ENCODE measurements at places on chromosomes 16 and 17.

GRCh38 chr17:35764123-35764991 is 3.7 kb downstream of the C17orf50 start:
- peak; percentile 72 for DNase-seq

GRCh38 chr17:13984956-13985355 is 84.3 kb upstream of the COX10 start:
- DNase-seq = no peak

DNA sequence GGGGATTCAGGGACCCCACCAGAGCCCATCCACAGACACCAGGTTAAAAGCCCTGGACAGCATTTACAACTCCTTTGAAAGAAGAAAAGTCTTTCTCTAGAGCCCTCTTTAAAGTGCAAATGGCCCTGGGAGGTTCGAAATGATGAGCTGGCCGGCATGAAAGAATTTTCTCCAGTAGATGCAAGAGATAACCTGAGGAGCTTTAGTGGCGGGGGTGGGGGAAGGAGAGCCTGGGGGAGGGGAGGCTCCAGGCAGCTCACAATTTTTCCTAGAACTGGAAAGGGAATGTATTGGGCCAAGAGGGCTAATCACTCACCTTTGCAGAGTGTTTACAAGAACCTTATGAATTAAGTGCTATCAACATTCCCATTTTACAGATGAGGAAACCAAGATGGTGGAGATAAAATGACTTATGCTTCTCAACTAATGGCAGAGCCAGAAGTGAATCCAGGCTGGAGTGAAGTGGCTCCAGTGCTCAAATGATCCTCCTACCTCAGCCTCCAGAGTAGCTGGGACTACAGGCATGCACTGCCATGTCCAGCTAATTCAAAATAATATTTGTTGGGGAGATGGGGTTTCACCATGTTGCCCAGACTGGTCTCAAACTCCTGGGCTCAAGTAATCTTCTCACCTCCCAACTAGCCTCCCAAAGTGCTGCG is 4.2 kb upstream of the CDH1 start:
- no peak for DNase-seq

DNA sequence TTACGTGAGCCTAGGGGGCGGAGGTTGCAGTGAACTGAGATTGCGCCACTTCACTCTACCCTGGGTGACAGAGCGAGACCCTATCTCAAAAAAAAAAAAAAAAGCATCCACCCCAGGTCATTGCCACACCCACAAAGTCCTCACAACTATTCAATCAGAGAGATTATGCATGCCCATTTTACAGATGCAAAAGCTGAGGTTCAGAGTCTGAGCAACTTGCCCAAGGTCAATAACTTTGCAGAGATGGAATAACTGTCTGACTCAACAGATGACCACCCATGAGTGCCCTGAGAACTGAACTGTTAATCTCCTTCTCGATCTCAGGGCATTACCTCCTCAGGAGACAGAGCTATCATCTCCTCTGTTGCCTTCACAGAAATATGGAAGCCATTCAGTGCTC is 5.5 kb upstream of the TMEM114 start:
- DNase-seq = no peak

- DNase-seq = no peak
These were observed 19.9 kb upstream of the TCF25 start for GRCh38 chr16:89853306-89853993.

- DNase-seq = no peak
These were observed 18.3 kb downstream of the ODF4 start for GRCh38 chr17:8357910-8358309.

- no peak for DNase-seq
These were observed 3.7 kb downstream of the MVD start for GRCh38 chr16:88659160-88659559.

DNA sequence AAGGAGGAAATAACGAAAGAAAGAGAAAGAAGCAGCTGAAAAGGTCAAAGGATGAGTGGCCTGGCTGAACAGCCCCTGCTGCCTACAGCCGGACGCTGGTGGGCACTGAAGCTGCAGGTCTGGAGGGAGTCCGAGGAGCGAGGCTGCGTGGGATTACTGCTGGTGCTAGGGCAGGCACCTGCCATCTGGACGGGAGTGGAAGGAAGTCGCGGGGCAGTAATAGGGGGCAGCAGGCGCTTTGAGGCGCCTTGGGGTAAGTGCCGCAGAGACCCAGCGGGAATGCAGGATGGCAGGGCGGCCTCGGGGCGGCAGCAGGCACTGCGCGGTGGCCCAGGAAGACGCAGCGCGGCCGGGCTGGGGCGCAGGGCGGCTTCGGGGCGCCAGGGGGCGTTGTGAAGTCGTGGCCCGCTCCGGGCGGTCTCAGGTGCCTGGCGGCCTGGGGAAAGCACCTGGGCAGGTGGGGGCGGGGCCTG is 303 bp upstream of the SCNN1G start:
- peak; percentile 71 for DNase-seq

- DNase-seq = no peak
These were observed 94.0 kb downstream of the SOCS1 start for GRCh38 chr16:11161974-11162373.

DNA sequence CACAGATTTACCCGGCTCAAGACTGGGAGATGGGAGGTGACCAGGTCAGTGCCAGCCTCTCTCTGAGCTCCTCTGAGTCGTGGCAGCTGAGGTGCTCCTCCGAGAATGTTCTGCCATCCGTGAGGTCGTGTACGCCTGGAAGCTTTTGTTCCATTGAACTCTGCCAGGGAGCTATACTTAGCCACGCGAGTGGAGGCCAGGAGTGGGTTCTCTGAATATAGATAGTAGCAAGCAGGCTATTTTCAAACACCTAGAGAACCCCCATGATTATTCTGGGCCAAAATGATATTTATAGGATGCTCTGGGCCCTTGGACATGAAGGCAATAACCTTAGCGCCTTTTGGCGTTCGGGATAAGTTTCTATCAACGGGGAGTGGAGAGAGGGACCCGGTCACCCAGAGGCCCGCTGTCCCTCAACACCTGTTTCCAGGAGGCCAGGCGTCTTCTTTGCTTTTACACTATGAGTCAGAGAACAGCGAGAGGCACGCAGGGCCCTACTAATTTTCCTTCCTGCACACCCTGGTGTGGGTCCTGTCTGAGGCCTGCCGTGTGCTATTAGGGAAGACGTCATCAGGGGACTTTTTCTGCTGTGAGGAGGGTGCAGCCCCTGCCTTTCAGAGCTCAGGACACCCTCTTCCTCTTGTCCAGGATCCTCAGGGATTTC is 11.0 kb upstream of the MVD start:
- no peak for DNase-seq

DNA sequence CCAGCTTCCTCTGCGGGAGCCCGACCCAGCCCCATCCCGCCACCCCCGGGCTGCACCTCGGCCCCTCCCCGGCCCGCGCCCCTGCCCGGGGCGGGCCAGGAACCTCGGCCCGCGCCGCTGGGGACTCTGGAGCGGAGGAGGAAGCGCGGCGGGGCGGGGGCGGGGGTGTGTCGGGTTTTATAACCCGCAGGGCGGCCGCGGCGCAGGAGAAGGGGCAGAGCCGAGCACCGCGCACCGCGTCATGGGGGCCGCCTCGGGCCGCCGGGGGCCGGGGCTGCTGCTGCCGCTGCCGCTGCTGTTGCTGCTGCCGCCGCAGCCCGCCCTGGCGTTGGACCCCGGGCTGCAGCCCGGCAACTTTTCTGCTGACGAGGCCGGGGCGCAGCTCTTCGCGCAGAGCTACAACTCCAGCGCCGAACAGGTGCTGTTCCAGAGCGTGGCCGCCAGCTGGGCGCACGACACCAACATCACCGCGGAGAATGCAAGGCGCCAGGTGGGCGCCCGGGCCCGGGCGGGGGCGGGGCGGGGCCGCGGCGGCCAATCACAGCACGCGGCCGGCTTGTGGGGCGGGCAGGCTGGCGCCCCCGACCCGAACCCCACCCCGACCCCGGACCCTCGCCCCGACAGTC is at the start of gene ACE:
Gene ACE (plus strand): TSS at position 208 of the 626 bp plus-strand sequence. CDS start 34 bp downstream, at position 242.
- no peak for DNase-seq

DNA sequence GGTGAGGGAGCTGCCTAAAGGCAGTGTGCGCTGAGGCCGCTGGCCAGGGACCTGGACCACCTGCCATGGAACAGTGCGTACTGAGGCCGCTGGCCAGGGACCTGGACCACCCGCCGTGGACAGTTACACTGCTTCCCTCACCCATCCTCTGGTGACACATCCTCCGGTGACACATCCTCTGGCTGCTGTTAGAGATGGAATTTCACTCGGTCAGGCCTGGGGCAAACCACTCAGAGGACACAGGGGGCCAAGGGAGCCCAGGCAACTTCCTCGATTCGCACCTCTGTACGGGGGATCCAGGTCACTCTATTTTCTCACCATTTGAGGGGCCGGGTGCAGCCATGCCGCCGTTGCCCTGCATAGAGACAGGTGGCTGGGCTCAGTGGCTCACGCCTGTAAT is 32.4 kb upstream of the RPTOR start:
- no peak for DNase-seq

GRCh38 chr17:18093616-18094408 is 6.1 kb downstream of the DRG2 start:
- no peak for DNase-seq

DNA sequence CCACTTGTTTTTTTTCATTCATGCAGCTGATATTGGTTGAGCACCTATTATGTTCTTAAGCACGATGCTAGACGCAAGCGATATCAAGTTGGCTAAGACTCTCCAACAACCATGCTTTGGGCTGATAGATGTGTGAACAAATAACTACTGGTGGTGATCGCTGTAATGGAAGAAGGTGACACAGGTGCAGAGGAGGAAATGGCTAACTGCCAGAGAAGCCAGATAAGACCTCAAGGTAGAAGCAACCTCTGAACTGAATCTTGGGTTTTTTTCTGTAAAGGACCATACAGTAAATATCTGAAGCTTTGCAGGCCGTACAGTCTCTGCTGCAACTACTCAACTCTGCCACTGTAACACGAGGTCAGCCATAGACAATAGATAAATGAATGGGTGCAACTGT is 97.9 kb downstream of the C17orf67 start:
- DNase-seq = no peak

GRCh38 chr17:37488009-37488604 is 1.6 kb upstream of the DUSP14 start:
- DNase-seq = no peak

DNA sequence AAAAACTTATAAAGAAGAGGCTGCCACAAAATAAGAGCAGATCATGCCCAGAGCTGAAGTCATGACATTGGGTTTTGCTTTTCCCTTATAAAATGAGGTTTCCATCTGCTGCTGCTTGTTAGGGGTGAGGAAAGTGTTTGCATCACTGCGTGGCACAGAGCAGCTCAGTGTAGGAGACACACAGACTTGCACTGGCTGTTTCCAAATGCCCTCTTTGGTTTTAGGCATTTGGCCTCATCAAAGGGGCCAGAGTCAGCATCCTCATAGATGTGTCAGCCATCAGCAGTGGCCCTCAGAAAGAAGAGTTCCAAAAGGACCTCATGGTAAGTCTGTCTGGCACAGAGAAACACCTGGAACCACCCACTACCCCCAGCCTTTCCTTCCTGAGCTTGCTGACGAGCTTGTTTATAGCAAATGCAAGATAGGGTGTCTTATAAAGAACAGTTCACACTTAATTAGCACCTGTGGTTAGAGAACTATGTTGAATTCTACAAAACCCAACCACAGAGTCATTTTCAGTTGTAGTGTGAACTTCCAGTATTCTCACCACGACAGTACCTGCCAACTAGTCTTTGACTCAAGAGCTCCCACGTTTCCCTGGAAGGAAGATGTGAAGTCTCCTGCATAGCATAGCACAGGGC is 17.0 kb downstream of the VWA3A start:
- DNase-seq = no peak

- DNase-seq = no peak
These were observed 248.9 kb upstream of the FOXF1 start for GRCh38 chr16:86261379-86261778.

- no peak for DNase-seq
These were observed 2.8 kb downstream of the GPS1 start for GRCh38 chr17:82054351-82055022.

DNA sequence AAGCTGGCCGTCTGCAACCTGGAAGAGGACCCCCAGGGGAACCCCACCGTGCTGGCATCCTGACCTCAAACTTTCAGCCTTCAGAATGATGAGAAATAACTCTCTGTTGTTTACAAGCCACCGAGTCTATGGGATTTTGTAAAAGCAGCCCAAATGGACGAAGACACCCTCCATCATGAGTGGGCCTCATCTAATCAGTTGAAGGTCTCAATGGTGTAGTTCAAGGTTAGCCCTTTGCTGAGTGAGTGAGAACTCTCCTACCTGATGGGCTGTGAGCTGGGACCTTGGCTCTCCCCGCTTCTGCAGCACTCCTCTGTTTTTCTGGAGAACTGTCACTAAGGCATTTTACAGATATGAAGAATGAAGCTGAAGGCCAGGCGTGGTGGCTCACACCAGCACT is 325.9 kb upstream of the TNRC6C start:
- no peak for DNase-seq

GRCh38 chr16:12405089-12405488 is 398.6 kb downstream of the CPPED1 start:
- DNase-seq = no peak

- no peak for DNase-seq
These were observed 873 bp upstream of the KSR1 start for GRCh38 chr17:27455236-27455913.

GRCh38 chr17:17170346-17170985 is 35.7 kb downstream of the PLD6 start:
- DNase-seq = no peak

- DNase-seq = no peak
These were observed 29.5 kb downstream of the NPLOC4 start for GRCh38 chr17:81607431-81607830.

GRCh38 chr16:15672514-15673167 is 22.6 kb downstream of the NDE1 start:
- peak; percentile 13 for DNase-seq

- no peak for DNase-seq
These were observed 134.1 kb downstream of the ZNF778 start for GRCh38 chr16:89351645-89352044.

- no peak for DNase-seq
These were observed 1334.8 kb downstream of the CDH11 start for GRCh38 chr16:63787014-63787413.

GRCh38 chr17:59401725-59402124 is 70.3 kb downstream of the YPEL2 start:
- DNase-seq = no peak

DNA sequence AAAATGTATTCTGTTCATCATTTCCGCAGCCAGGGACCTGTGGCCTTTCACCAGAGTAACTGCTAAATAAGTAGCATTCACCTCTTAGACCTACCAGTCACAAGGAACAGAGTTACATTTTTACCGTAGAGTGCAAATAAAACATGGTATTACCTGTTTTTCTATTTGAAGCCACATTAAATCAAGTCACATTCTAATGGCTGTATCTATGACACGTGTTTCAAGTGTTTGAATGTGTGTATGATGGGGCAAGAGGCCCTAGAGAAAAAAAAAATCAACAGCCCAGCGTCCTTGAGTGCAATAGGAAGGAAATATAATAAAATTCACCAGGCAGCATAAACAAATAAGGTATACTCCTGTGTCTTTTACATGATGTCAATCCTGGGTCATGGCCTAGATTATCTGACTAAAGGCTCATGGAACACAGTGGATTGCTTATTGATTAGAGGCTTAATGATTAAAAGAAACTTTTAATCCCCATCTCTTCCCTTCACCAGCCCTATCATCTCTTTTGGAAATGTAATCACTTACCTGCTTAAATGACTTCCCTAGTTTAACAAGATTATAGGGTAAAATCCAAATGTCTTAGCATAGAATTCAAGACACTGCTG is 168.7 kb upstream of the CDH5 start:
- no peak for DNase-seq

- DNase-seq = no peak
These were observed 4.4 kb downstream of the LGALS9 start for GRCh38 chr17:27635275-27635823.

- no peak for DNase-seq
These were observed 4.0 kb upstream of the P2RX5 start for GRCh38 chr17:3699951-3700350.

All from stimulated activated CD4-positive, alpha-beta T cell treated with anti-CD3 and anti-CD28 coated beads, TNF-alpha, amount 100 ng/mL, for 24 hours (primary cell).